ENCODE measurements at places on chromosomes 4 and X.
A peak's percentile ranks its signal among the peaks of the same experiment; 100 is the strongest.

GRCh38 chr4:71303850-71304249 is 35.0 kb upstream of the SLC4A4 start:
- DNase-seq, result no peak

DNA sequence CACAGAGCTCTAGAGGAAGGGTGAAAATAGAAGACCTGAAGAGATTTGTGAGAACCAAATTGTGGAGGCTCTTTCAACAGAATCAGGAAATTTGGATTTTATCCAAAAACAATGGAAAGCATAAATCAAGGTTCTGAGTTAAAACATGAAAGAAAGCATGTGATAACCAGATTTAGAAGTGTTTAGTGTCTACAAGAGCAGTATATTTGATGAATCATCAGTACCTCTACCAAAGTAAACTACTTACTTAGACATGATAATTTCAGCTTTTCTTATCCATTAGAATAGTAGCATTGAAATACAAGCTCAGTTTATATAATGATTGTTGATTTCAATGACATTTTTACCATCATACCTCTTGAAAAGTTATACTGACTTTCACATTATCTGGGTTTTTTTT is 25.9 kb upstream of the INTU start:
- peak; percentile 9 for DNase-seq

DNA sequence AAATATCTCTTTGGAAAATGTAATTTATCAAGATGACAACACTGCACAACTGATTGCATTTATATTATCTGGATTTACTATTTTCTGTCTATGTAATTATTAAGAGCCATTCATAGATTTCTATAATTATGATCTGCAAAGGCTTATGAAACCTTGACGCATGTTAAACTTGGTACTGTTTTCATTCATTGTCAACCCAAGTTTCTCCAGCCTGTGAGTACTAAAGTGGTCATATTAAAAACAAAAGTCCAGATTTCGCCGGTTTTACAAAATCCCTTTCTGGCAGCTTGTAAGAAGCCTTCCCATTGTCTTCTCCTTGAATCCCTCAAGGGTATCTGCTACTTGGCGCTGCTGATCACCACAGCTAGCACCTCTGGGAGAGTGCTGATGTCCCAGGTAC is 19.7 kb upstream of the GRPR start:
- no peak for DNase-seq

GRCh38 chr4:1490011-1490653 is 83.9 kb upstream of the NKX1-1 start:
- DNase-seq, result no peak

DNA sequence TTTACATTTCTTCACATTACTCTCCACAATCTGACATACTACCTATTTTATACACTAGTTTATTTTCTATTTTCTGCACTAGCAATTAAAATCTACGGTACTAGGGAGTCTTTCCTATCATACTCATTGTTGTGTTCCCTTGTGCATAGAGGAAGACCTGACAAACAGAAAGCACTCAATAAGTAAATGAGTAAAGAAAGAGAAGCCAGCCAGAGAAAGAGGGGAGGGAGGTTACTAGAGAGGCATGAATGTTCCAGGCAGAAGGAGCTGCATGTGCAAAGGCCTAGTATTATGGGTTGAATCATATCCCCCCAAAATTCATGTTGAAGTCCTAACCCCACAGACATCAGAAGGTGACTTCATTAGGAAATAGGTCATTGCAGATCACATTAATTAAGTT is 114.0 kb downstream of the ZAR1 start:
- no peak for DNase-seq

- peak; percentile 16 for DNase-seq
These were observed 506.9 kb downstream of the MID1IP1 start for GRCh38 chrX:39308126-39308525.

- DNase-seq, result no peak
These were observed 7.9 kb downstream of the RAB33A start for GRCh38 chrX:130179579-130180215.

- no peak for DNase-seq
These were observed 93.3 kb downstream of the NEUROG2 start for GRCh38 chr4:112422644-112423043.

GRCh38 chrX:11334165-11334564 is 41.0 kb downstream of the AMELX start:
- DNase-seq, result no peak

DNA sequence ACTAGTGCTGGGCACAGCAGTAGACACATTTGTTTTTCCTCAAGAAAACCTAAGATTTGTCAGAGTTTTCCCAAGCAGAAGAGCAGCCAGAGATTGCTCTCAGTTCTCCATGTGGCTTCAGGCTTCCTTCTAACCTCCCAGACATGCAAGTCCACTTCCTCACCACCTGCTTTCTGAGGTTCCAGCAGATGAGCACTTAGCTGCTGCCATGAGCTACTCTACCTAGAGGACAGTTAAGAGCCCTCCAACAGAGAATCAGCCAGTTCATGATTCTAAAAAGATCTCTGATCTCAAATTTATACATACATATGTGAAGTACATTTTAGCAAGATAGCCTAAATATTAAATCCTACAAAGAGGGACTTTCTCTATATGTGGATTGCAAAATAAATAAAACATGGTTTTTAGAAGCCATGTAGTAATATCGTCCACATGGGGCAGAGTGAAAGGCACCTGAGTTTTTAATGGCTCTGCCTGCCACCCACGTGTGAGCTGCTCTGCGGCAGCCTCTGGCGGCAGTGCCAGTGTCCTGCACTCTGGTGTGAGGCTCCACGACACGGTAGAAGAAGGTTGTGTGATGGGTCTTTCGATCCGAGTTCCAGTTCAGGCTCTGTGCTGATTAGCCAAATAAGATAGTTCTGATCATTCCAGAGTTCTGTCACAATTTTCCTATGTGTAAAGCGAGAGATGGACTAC is 10.3 kb downstream of the CYP4V2 start:
- DNase-seq, result no peak

DNA sequence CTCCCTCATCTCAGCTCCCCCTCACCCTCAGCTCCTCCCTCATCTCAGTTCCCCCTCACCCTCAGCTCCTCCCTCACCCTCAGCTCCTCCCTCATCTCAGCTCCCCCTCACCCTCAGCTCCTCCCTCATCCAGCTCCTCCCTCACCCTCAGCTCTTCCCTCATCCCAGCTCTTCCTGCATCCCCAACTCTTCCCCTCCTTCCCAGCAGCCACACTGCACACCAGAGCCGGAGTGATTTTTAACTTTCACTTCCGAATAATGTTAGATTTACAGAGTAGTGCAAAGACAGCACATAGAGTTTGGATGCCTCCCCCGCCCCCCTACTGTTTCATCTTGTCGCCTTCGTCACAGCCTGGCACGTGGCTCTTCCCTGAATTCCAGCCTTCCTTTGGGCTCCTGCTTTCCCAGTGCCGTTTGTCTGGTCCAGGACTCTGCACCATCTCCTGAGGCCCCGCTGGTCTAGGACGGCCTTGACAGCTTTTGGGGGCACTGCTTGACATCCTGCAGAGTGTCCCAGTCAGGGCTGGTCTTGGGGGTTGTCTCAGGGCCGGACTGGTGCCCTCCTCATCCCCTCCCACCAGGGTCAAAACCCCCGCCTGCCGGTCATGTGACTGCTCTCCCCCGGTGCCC is 110.2 kb downstream of the FAM53A start:
- DNase-seq, result no peak

DNA sequence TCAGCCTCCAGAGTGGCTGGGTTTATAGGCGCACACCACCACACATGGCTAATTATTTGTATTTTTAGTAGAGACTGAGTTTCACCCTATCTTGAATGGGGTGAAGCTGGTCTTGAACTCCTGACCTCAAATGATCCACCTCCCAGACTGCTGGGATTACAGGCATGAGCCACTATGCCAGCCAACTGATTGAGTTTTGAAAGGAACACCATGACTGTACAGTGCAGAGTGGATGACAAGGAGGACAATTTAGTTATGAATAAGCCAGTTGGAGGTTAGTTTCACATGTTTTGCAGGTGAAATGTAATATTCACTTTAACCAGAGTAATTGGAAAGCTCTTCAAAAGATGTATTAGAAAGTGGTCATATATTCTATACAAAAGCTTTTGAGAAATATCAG is 60.8 kb downstream of the PCDH18 start:
- no peak for DNase-seq

DNA sequence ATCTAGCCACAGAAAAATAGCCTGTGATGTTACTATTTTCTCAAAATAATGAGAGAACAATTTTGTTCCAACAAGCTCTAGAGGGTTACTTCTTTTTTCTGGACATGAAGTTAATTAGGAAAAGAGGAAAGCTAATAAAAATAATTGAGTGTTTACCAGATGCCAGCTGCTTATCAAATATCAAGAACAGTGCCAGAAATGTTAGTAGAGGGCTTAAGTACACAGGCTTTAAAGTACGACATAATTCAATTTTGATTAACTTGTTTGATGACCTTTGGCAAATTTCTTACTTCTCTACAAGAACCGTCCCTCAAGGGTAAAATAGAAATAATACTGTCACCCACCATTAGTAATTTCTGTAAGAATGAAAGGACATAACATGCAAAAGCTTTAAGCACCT is 977.0 kb downstream of the FSTL5 start:
- no peak for DNase-seq

DNA sequence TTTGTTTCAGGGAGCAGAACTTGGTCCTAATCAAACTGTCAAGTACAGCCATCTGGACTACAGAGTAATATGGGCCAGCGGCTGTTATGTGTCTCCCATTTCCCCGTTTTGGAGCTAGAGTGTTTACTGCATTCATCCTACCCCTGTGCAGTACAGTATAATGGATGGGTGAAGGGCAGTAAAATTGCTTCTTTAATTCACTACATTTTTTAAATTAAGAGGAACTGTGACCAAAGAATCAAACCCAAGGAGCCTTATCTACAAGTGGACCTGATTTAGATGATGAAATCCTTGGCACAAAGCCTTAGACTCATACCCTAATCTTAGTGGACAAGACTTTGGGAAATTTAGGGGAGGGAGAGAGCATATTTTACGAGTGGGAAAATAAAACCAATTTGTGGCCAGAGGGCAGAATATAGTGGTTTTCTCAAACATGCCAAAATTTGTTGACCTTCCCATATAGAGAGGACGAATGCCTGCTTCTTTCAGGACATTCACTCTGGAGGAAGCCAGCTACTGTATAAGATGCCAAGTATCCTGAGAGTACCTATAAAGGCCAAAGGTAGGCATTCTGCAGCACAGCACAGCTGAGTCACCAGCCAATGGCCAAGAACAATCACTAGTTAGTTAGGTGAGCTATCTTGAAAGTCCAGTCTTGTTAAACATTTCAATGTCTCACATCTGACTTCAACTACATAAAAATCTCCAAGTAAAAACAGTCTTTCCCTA is 253.8 kb upstream of the KCNIP4 start:
- DNase-seq, result no peak

GRCh38 chrX:989959-990510 is 222.4 kb downstream of the CRLF2 start:
- no peak for DNase-seq

GRCh38 chrX:125810856-125811255 is 355.2 kb downstream of the DCAF12L2 start:
- DNase-seq, result no peak

GRCh38 chr4:70380578-70380977 is 2.4 kb upstream of the SMR3B start:
- no peak for DNase-seq

GRCh38 chr4:140099983-140100382 is 54.0 kb downstream of the MAML3 start:
- DNase-seq, result peak; percentile 46
